Iris pigment epithelial cell (primary cell): ENCODE measurements at places on chromosomes 16 and 17.
A peak's percentile ranks its signal among the peaks of the same experiment; 100 is the strongest.

GRCh38 chr17:19250421-19251173 is 13.4 kb downstream of the EPN2 start:
- DNase-seq, result no peak

DNA sequence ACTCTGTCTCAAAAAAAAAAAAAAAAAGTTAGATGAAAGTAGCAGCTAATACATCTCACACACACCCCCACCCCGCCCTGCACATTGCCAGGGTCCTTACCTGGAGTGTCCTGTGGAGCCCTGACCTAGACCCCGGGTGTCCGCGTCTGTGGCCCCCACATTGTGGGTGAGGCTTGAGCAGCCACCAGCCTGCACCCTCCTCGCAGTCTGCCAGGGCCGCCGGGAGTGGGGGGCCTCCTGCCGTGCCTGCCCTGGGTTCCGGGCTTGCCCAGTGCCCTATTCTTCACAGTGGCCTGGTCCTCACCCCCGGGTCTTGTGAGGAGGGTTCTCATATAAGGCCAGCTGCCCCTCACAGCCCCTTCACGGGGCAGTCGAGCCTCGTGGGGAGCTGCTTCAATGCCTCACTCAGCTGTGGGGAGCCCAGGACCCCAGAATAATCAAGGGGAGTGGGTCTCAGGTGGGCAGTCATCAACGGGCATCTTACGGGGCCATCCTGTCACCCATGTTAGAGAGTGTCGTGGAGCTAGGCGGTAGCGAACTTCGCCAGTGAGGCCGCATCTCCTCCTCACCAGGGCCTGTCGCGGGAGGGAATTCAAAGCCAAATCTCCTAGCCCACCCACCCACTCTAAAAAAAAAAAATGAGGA is 85.9 kb upstream of the CHMP6 start:
- no peak for DNase-seq

GRCh38 chr16:88940862-88941817 is 35.9 kb downstream of the CBFA2T3 start:
- no peak for DNase-seq

DNA sequence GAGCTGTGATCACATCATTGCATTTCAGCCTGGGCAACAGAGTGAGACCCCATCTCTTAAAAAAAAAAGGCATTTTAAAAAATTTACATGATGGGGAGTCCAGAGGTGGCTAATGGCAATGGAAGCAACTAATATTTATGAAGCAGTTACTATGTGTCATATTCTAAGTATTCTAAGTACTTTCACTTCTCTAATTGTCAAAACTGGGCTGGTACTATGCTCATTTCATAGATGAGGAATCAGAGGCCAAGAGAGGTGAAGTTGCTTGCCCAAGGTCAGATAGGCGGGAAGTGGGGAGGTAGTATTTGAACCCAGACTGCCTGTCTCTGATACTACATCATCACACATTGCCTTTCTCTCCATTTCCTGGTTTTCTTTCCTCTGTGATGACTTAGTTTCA is 50.7 kb downstream of the SLC5A11 start:
- DNase-seq, result no peak

DNA sequence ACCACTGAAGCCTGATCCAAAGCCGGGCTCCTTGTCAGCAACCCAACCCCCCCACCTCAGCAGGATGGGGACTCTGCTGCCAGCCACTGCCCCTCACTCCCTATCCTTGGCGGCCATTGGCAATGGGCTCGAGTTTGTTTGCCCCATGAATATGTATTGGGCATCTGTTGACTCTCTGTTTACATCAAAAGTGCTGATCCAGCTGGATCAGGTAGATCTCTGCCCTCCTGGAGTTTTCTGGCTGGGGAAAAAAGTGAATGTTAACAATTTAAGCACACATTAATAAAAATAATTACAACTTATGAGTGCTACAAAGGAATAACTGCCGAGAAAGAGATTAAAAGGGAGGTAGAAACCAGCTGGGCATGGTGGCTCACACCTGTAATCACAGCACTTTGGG is 62.5 kb downstream of the ATP2C2 start:
- no peak for DNase-seq

GRCh38 chr16:87664792-87665191 is 62.5 kb downstream of the JPH3 start:
- DNase-seq, result no peak

GRCh38 chr16:77289331-77289809 is 90.2 kb downstream of the SYCE1L start:
- peak; percentile 84 for DNase-seq

DNA sequence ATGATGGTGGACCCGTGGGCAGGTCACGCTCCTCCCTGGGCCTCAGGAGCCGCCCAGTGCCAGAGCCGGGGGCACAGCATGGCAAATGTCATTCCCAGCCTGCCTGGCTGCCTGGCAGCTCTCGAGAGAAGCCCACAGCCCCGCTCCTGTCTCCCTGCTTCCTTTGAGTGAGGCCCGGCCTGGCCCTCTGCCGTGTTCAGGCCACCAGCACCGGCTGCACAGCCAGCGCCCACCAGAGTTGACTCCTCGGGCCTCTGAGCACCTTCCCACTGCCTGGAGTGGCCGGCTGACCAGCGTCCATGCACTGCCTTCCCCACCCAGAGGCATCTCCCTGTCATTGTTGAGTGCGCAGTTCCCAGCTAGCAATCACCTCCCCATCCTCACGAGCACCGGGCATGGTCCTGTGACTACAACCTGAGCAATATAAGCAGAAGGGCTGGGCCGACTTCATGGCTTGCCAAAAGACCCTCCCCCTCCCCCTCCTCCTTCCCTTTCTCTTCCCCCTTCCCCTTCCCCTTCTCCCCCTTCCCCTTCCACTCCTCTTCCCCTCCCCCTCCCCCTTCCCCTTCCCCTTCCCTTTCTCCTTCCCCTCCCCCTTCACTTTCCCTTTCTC is 11.9 kb upstream of the SLC38A10 start:
- DNase-seq, result no peak

- DNase-seq, result peak; percentile 87
These were observed 1.3 kb upstream of the RAB40C start for GRCh38 chr16:588639-588888.

DNA sequence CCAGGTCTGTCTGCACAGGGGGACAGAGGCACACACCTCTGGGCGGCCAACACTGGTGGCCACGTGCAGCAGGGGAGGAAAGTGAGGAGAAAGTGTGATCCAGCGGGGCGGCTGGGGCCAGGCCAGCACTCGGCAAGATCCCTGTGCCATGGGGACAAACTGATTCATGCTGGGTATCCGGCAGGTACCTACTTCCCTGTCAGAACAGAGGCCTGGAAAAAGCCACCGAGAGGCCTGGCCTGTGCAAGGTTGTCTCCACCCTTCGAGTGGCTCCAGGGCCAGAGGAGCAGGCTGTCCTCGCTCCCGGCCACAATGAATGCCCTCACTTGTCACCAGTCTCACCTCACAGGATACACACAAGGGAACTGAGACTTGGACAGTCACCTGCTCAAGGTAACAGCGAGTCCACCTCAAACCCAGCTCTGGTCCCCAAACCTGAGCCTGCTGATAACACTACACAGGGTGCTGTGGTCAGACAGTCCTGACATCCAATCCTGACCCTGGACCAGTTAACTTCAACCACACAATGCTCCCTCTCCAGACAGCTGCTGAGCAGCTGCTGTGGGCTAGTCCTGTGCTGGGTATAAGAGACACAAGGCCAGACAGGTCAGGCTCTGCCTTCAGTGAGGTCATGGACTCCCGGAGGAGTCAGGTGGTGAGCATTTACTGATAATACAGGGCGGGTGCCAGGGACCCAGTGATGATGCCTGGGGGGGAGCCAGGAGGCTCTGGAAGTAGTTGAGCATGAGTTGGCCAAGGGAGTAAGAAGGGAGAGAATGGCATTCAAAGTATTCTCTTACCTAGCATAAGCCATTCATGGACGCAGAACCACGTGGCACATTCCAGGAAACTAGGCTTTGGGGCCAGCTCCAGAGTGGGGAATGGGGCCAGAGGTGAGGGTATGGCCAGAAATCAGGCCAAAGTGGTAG is 53.0 kb downstream of the VAC14 start:
- DNase-seq, result no peak

- DNase-seq, result no peak
These were observed 39.5 kb downstream of the CYB5B start for GRCh38 chr16:69463876-69464275.

DNA sequence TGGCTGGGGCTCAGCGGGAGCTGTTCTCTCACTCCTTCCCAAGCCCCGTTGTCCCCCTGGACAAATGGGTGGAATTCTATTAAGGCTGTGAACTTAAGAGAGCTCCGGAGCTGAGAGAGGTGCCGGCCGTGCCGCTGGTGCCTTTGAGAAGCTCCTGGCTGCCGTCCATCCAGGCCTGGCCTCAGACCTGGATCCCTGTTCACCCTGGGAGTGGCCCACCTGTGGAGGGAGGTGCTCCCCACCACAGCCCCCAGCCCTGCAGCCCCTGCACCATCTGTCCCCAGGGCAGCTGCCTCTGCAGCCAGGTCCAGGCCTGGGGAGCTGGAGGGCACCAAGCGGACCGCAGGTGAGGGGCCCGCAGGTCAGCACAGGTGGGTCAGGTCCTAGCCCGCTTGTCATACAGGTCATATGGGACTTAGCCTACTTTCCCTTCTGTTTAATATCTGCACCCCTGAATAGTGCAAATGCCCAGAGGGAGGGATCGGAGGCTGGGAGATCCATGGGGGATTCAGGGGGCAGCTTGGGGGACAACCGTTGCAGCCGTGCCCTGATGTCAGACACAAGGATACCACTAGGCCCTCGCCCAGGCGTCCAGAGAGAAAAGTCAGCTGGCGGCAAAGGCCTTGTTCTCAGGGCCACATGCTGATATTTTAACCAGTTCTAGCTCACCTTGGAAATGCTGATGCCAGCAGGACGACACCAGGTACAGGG is 15.2 kb upstream of the METRNL start:
- no peak for DNase-seq

DNA sequence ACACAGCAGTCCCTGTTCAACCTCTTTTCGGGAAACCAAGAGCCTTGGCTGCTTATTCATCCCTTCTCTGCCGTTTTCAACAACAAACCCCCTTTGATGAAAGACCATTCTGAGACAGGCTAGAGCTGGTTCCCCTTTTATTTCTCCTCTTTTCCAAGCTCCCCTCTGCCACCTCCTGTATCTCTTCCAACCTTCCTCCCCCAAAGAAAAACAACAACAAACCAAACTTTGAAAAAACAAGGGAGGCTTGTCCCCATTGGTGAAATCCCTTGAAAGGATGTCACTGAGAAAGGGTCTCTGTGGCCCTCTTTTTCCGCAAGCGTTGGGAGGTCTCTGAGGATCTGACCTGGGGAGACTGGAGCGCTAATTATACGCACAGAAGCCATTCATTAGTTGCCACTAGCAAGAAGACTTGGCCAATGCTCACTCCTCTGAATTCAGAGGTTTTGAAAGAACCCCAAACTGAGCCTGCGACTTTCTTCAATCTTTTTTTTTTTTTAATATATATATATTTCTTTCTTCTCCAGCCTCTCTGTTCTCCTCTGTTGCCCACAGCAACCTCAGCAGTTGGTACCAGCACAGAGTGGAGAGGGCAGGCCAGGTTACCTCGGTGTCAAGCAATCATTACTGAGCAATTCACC is 101.4 kb downstream of the PITPNC1 start:
- no peak for DNase-seq

GRCh38 chr17:6688944-6689343 is 24.2 kb downstream of the SLC13A5 start:
- no peak for DNase-seq

GRCh38 chr17:7113273-7114071 is 1.1 kb downstream of the ASGR2 start:
- no peak for DNase-seq

DNA sequence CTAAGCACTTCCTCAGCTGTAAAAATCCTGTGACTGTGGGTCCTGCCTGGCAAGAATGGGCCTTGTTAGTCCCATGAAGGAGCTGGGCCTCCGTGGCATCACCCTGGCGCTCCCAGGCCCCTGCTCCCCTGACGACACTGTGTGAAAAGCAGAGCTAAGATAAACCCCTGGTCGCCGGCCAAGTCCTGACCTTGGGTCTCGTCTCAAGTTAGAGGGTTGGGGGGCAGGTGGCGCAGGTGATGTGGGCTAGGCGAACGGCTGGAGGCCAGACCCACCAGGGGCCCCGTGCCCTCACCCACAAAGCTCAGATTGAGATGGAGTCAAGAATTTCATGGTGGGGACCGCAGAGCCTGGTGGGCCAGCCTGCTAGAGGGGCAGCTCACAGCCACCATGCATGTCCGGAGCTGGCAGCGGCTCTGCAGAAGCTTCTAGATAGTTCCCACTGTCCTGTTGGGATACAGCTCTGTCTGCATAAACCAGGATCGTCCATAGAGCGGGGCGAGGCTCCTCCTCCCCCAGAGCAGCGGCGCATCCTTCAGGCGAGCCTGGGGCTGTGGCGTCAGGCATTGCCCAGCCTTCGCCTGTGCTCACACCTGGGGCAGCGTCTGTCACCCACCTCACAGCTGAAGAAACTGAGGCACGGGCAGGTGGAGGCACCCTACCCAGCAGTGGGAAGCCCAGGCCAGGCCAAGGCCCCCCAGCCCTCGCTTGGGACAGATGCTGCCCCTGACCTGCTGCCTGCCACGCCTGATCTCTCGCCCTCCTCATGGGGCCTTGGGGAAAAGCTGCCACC is 12.0 kb downstream of the CYBC1 start:
- DNase-seq, result no peak

GRCh38 chr17:63369233-63369632 is 76.9 kb downstream of the CYB561 start:
- peak; percentile 34 for DNase-seq

DNA sequence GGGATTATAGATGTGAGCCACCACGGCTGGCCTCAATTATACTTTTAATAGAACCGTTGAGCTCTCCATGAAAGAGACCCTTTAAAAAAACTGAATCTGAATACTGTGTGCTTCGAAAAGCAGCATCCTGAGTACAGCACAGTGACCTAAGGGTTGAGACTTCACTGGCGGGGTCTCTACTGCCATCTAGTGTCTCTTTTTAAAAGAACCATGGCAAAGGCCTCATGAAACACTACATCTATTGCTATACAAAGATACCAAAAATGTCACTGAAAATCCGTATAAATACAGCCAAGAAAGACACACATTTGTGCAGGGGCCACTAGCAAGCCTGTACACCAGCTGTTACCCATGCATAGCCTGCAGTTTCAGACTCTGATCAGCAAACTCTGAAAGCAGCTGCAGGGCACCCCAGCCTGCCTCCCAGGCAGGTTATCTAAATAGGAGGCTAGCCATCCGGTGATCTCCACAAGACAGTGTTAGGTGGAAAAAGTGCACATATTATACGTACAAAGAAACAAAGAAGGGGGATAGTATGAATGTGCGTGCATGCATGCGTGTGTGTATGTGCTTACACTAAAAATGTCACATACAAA is 35.3 kb downstream of the NPLOC4 start:
- DNase-seq, result peak; percentile 73

DNA sequence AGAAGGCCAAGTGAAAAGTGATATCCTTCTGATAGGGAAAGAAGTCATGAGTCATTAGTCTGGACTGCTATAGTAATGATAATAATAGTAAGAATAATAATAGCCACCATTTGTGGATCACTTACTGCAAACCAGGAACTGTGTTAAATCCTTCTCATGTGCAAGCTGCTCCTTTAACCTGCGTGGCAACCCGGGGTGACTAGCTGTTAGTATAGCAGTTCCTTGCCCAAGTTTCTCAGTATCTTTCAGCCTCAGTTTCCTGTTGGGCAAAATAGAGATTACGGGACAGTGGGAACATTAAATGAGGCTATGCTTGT is 129.5 kb downstream of the CDH13 start:
- DNase-seq, result peak; percentile 65
